ENCODE measurements at places on chromosomes 1 and 21. TPM values are rescaled to one million over a fixed set of nuclear protein-coding genes. Genes with fewer than 3 reads are reported as not detected.

DNA sequence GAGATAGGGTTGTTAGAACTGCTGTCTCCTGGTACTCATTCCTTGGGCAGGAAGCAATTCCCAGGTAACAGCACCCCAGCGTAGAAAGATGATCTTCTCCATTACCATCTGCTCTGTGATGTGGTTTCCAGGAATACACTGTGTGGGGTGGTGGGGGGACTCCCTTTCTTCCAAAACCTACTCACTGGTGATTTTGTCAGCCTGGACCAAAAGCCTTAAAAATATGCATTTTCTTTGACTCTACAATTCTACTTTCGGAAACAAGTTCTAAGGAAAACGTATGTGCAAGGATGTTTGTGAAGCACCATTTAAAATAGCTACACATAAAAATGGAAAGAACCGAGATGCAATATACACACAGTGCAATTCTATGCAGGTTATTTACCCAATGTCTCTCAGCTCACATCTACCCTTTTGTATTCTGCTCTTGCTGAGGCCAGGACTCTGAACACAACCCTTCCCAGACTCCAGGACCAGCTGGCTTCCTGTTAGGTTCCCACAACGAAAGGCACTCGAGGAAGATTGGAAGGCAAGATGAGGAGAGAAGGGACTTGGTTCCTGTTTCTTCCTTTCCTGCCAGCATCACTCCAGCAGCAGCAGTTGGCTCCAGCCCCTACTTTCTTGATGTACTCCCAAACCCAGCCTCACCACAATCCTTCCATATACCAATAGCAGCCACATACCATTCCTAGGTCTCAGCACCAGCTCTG is 33.0 kb upstream of the GJB5 start:
- H3K27me3 ChIP-seq: peaks cover 75% of the 10 kb centered on the region
- H3K36me3 ChIP-seq: no peaks in the 10 kb centered on the region
- H3K27ac ChIP-seq: no peak overlapping the region
- no peak overlapping the region for H3K4me3 ChIP-seq
- H3K4me1 ChIP-seq: no peaks in the 10 kb centered on the region

DNA sequence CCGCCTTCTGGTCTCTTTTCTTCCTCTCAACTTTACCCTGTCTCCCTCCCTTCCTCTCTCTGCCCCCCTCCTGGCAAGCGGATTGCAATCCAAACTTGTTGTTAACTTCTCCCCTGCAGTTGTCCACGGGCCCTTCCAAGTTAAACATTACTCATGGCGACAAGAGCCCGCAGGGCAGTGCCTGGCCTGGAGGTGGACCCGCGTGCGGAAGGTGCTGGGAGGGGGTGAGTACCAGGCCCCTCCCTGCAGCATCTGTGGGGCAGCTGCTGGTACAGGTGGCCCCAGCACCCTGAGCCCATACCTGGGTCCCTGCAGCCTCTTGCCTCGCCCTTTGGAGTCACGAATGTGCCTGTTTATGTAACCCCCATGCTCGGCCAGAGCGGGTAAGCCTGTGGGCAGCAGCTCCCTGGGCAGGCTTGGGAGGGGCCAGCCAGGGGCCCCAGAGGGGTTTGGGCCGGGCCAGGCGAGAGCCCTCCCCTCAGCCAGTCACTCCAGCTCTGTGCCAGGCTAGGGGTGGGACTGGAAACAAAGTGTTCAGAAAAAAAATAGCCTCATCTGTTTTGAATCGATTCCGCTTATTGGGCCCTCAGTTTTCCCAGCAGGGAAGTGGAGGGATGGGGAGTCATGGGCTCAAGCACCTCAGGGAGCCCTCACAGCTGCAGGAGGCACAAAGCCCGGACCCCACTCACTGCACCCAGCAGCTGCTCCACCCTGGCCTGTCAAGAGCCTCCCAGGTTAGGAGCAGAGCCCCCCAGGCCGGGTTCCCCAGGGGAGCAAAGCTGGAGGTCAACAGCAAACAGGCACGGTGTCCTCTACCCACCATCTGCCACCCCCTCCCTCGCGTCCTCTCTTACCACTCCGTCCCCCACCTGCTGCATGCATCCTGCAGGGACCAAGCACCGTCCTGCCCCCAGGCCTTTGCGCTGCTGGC is 14.0 kb upstream of the FAAP20 start:
- H3K27ac ChIP-seq: peak overlapping the region; percentile 54
- H3K4me1 ChIP-seq: peaks cover 54% of the 10 kb centered on the region
- peak; percentile 100 for DNase-seq
- H3K36me3 ChIP-seq: no peaks in the 10 kb centered on the region

DNA sequence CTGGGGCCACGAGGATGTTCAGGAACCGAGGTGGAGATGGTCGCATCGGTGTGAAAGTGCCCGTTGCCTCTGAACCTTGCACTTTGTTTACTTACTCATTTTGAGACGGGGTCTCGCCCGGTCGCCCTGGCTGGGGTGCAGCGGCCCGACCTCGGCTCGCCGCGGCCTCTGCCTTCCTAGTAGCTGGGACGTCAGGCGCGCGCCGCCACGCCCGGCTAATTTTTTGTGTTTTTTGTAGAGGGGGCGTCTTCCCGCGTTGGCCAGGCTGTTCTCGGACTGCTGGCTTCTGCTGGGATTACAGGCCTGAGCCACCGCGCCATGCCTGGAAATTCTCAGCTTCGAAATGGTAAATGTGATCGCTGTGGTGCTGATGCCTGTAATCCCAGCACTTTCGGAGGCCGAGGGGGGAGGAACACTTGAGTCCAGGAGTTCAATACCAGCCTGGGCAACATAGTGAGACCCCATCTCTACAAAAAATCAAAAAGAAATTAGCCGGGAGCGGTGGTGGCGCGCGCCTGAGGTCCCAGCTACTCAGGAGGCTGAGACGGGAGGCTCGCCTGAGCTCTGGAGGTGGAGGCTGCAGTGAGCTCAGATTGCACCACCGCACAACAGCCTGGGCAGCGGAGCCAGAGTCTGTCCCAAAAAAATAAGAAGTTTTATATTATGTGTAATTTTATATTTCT is 684 bp upstream of the MRPL20 start:
- H3K36me3 ChIP-seq: peaks cover 28% of the 10 kb centered on the region
- H3K27me3 ChIP-seq: no peaks in the 10 kb centered on the region
- DNase-seq: peak; percentile 38

DNA sequence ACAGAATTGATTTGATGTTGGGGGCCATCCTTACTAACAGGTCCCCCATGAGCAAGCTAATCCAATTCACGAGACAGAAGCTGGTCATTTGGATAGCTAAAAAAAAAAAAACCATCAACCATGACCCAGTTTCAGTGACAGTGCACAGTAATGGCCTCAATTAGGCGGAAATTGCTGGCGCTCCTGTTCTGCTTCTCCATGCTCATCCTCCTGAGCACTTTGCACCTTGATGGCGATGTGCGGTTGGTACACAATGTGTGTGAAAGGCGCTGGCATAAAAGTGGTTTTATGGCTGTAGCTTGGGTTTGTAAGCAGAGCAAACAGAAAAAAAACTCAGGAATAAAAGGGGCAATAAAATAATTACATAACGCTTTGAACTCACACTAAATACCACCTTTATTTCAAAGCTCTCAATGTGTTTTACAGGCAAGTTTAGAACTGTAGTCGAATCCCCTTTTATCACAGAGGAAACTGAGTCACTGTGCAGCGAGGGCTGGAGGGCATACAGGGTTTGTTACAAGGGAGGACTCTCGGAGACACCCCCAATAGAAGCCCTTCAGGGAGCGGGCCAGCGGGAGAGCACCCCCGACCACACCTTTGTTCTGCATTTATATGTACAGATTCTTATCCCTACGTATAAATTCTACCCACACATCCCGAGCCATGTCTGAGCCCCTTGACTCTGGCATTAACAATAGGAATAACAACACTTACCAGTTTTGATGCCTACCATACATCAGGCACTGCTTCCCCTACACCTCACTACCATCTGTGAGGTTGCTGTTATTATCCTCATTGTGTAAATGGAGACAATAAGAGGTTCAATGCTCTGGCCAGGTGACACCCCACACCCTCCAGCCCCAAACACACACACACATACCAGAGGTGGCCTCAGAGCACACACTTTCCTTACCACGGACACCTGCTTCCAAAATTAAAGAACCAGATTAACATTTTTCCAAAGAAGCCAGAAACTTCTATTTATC is 213.5 kb upstream of the IRF2BP2 start:
- no peaks in the 10 kb centered on the region for H3K36me3 ChIP-seq
- H3K27me3 ChIP-seq: no peaks in the 10 kb centered on the region
- no peak for DNase-seq
- no peaks in the 10 kb centered on the region for H3K4me1 ChIP-seq

EXTL1 gene
- total RNA-seq: not detected

DNA sequence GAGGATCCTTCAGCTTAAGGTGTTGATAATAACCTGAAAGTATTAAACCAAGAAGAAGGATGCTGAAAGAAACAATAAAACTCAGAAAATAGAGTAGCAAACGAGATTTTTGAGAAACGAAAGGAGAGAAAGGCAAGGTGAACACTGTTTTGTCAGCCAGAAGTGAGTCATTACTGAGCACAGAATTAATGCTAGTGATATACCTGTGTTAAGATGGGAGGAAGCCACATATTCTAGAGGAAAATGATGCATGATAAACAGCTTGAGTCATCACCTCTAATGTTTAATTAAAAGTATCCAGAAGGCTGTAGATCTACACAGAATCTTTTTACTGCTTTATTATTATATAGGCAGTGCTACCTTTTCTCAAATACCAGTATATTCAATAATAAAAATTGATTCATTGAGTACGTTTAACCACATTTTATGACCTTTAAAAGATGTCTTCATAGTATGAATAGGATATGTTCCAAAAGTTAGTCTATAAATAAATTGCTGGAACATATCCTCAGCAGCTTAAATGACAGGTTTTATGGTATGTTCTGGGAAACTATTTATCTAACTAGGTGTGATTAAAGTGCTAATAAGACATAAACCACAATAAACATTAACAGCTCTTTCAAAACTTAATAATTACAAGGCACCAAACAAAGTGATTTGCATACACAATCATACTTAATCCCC is 10.3 kb downstream of the SH3GLB1 start:
- H3K4me1 ChIP-seq: peaks cover 22% of the 10 kb centered on the region
- H3K36me3 ChIP-seq: peaks cover 20% of the 10 kb centered on the region
- DNase-seq: peak; percentile 62
- H3K4me3 ChIP-seq: peak overlapping the region; percentile 53
- peak overlapping the region; percentile 36 for H3K27ac ChIP-seq

GRCh38 chr1:54980528-54981241 is at the start of gene TMEM61:
TMEM61 (plus strand) TSS chr1:54980628; CDS start chr1:54981066, 438 bp downstream.
- peaks cover 13% of the 10 kb centered on the region for H3K4me1 ChIP-seq
- no peak within 1 kb of the TSS for H3K27ac ChIP-seq
- no peaks in the 10 kb centered on the region for H3K36me3 ChIP-seq
- peak; percentile 50 for DNase-seq

PTP4A2 gene
- total RNA-seq: 335 TPM

PER3 gene
- total RNA-seq: 5.4 TPM

DNA sequence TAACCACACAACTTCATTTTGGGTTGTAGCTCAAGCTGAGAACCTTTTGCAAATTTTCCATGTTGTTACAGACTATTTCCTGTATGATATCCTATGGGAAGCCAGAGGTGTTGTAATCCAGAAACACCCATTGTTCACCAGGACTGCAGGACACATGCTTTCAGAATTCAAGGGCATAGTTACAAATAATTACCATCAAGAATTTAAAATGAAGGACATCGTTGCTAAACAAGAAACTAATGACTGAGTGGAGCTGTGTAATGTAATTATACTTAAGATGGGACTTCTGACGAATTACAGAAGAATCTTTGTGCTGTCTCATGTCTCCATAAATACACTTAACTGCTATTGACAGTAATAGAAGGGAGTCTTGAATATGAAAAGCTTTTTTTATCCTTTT is 47.6 kb upstream of the HOOK1 start:
- no peak overlapping the region for H3K4me3 ChIP-seq
- H3K27me3 ChIP-seq: no peaks in the 10 kb centered on the region
- no peak for DNase-seq
- H3K27ac ChIP-seq: no peak overlapping the region
- no peaks in the 10 kb centered on the region for H3K4me1 ChIP-seq
- no peaks in the 10 kb centered on the region for H3K36me3 ChIP-seq

- H3K4me3 ChIP-seq: no peak overlapping the region
- H3K4me1 ChIP-seq: peaks cover 13% of the 10 kb centered on the region
- peaks cover 3% of the 10 kb centered on the region for H3K27me3 ChIP-seq
- no peak for DNase-seq
- H3K27ac ChIP-seq: no peak overlapping the region
- H3K36me3 ChIP-seq: no peaks in the 10 kb centered on the region
Measured at GRCh38 chr1:179757933-179758332, 14.8 kb downstream of the FAM163A start.

LRRC42 gene
- 27.3 TPM for total RNA-seq

TNFRSF25 gene
- total RNA-seq: 42.5 TPM

DNA sequence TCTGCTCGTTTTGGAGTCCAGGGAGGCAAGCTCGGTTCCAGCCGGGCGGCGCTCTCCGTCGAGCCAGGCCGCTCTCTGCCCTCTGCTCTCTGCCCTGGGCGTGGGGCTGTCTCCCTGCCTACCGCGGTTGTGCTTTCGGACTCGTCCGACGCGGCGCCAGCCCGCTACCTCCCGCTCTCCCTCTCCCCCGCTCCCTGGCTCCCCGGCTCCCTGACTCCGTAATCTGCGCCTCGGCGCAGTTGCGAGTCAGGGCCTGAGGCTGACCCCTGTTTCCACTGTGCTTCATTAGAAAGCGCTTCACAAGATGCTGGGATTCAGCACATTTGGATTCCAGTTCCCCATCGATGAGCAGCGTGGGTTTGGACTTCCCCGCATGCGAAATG is 2.2 kb downstream of the SOX13 start:
- no peaks in the 10 kb centered on the region for H3K36me3 ChIP-seq
- peaks cover 44% of the 10 kb centered on the region for H3K4me1 ChIP-seq
- no peaks in the 10 kb centered on the region for H3K27me3 ChIP-seq
- peak overlapping the region; percentile 88 for H3K4me3 ChIP-seq
- peak; percentile 26 for DNase-seq

GRCh38 chr1:116835161-116835560 is 74.6 kb upstream of the PTGFRN start:
- no peak overlapping the region for H3K4me3 ChIP-seq
- H3K36me3 ChIP-seq: no peaks in the 10 kb centered on the region
- no peak overlapping the region for H3K27ac ChIP-seq

DNA sequence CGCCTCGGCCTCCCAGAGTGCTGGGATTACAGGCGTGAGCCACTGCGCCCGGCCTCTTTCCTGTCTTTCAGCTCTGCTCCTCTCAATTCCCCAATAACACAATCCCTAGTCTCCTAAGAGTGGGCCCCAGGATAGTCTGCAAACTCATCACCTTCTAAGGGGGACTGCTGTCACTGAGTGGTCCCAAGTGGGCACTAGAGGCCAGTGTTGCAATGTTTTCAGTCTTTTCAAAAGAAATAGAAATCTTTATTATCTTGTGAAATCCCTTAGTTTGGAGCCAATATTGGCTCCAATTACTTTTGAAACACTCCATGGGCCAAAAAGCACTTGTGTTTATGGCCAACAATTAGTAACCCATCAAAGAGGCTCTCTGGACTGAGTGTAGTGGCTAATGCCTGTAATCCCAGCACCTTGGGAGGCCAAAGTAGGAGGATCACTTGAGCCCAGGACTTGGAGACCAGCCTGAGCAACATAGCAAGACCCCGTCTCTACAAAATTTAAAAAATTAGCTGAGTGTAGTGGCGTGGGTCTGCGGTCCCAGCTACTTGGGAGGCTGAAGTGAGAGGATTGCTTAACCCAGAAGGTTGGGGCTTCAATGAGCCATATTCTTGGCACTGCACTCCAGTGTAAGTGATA is 28.6 kb upstream of the ZNF697 start:
- no peaks in the 10 kb centered on the region for H3K36me3 ChIP-seq
- H3K4me3 ChIP-seq: no peak overlapping the region
- DNase-seq: no peak
- no peak overlapping the region for H3K27ac ChIP-seq
- peaks cover 40% of the 10 kb centered on the region for H3K4me1 ChIP-seq

MAP10 gene
- not detected for total RNA-seq

- H3K27ac ChIP-seq: no peak within 1 kb of the TSS
- no peaks in the 10 kb centered on the region for H3K4me1 ChIP-seq
- DNase-seq: no peak
- no peak within 1 kb of the TSS for H3K4me3 ChIP-seq
- H3K27me3 ChIP-seq: no peaks in the 10 kb centered on the region
- peaks cover 19% of the 10 kb centered on the region for H3K36me3 ChIP-seq
Measured at GRCh38 chr1:150808121-150808520, at the start of gene CTSK. CTSK (minus strand) TSS chr1:150808260; CDS start chr1:150806805, 1,455 bp downstream.

All from PC-3 (cell line).